ENCODE measurements at places on chromosomes 5 and 9.

- no peak for DNase-seq
These were observed 5.5 kb downstream of the CDC26 start for GRCh38 chr9:113269871-113270270.

DNA sequence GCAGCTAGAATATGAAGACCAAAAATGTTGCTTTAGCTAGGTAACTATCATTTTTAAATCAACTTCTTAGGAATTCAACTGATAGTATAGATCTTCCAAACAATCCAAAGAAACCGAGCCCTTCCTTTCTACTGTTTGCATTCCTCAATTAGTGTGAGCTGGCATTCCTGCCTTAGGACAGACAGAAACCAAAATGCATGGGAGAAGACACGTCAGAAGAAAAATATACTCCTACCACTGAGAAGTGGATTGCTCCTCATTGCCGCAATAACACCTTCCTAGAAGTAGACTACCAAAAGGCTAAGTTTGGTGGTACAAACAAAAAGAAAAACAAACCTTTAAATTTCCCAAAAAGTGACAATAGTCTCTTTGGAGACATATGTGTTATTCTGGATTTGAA is 440.0 kb downstream of the SEMA5A start:
- DNase-seq = no peak

GRCh38 chr9:6567140-6567591 is 78.4 kb downstream of the GLDC start:
- DNase-seq = peak; percentile 67

DNA sequence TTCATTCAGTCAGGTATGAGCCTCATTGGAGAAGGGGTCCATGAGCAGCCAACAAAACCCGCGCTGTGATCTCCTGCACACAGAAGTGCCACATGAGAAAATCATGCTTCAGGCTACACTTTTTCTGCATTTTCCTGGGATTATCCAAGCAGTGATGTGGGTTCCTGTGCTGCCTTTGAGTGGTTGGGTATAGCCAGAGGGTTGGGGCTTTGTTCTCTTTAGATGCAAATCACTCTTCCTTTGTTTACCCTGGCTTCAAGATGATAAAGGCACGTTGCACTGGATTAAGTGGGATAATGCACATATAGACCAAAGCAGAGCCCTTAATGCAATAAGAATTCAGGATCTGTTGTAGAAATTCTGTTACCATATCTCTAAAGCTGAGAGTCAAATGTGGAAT is 18.7 kb downstream of the ECM2 start:
- no peak for DNase-seq

DNA sequence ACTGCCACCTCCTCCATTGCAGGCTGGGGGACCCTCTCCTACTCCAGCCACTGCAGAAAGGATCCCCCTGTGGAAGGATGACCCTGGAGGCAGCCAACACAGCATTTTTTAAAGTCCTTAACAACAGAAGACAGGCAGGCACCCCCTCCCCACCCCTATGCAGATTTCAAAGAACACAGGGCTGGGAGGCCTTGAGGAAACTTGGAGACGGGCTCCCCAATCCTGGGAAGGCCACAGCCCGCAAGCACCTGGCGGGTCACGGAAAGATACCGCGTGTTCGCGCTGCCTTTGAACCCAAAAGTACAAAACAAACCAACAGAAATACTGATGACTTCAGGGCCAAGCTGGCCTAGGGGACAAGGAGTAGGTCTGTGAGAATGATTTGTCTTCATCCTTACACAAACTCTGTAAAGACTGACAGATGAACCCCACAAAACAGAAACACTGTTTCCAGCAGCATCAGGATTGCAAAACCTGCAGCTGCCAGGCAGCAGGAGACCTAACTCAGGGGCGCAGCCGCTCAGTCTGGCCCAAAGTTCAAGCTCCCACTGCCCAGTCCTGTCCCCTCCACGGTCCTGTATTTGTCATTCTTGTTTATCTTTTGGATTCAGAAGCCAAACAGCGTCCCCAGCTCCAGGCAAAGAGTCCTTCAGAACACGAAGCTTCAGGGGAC is 13.8 kb downstream of the VAV2 start:
- DNase-seq = no peak

GRCh38 chr5:122351416-122352157 is 39.5 kb downstream of the SNCAIP start:
- no peak for DNase-seq

- no peak for DNase-seq
These were observed 112.4 kb downstream of the ACER2 start for GRCh38 chr9:19521205-19521604.

All from fibroblast of skin of left quadriceps (primary cell).